Kidney capillary endothelial cell (primary cell): ENCODE measurements at places on chromosomes 12 and 14.
A peak's percentile ranks its signal among the peaks of the same experiment; 100 is the strongest.

- peak; percentile 8 for DNase-seq
These were observed 178.1 kb upstream of the NOVA1 start for GRCh38 chr14:26775765-26776563.

DNA sequence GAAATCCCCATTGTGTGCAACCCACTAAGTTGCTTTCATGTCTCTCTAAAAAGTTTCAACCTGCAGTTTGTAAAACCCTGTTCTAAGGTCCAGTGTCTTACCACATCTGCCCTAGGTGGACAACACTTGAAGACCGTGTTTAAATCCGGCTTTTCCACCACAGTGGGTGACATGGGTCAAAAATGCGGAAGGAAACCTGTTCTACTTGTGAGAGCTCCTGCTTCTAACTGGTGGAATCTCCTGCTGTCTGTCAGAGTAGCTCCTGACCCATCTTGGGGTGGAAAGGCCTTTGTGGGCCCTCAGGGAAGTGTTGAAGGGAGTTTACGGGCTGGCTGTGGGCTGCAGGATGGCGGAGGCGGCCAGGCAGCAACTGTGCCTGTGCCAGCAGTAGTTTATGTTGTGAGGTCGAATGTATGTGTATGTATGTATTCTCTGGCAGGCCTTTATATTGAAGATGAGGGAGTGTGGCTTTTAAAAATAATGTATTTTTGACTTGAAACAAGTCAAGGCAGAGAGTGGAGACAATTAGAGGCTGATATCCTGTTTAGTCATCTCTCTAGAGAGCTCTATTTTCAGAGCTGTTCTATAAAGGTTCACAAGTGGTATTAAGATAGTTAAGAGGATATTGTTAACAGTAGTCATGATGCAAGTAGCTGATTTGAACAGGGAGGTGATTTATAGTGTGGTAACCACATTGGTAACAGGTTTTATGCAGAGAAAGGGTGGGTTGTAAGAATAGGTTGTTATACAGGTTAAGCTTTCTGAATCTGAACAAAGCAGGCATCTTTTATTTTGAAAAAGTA lies 67.0 kb downstream of the PRKCH start:
- peak; percentile 81 for DNase-seq

GRCh38 chr12:105921872-105922669 lies 216.7 kb downstream of the NUAK1 start:
- no peak for DNase-seq

DNA sequence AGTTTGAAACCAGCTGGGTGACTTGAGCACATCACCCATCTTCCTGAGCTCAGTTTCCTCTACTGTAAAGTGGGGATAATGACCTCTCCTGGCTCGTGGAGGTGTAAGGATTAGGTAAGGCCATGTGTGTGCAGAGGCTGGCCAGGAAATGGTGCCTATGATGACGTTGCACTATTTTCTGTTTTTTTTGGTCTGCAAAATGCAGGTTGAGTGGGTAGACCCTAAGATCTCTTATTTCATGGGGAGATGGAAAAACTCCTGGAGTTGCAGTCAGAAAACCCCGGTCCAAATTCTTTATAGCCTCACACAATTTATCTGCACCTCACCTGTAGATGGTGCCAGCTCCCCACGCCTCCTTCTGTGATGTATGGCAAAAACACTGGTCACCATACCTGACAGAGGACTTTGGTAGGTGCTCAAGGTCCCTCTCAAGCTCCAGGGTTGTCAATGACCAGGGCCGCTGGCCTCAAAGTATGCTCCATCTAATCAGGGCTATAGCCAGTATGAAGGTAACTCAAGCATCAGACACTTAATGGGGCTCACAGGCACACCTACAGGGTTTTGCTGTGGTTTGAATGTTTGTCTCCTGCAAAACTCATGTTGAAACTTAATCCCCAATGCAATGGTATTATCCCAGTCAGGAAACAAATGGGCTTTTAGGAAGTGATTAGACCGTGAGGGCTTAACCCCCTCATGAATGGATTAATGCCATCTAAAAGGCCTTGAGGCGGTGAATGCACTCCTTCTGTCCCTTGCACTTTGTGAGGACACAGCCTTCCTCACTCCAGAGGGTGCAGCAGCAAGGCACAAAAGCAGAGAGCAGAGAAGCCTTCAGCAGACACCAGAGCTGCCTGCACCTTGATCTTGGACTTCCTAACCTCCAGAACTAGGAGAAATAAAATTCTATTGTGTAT lies 17.6 kb downstream of the C14orf132 start:
- DNase-seq: no peak

DNA sequence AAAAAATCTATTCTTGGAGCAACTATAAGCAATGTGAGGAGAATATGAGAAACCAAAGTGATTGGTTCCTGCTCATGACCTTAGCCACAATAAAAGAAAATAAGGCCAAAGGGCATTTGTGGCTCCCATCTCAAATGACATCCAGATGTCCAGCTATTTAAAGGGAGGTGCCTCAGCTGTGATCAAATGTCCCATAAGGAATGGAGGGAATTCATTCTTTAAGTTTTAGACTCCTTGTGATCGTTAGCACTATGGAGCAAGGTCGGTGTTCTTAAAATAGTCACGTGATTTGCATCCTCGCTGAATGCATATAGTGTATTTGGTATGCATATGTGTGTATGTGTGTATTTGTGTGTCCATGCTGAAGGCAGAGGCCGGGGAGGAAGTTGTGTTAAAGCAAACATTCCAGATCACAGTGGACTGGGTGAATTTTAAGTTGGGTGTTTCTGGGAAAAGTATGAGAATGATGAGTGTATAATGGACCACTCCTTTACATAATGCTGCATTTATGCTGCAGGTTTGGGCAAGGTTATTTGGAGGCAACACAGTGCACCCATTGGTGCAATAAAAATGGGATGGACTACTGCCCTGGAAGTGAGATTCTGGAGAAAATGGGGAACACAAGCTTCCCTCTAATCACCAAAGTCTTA lies 5.6 kb upstream of the E2F7 start:
- DNase-seq: no peak
